ENCODE measurements at places on chromosomes 5 and 9.

DNA sequence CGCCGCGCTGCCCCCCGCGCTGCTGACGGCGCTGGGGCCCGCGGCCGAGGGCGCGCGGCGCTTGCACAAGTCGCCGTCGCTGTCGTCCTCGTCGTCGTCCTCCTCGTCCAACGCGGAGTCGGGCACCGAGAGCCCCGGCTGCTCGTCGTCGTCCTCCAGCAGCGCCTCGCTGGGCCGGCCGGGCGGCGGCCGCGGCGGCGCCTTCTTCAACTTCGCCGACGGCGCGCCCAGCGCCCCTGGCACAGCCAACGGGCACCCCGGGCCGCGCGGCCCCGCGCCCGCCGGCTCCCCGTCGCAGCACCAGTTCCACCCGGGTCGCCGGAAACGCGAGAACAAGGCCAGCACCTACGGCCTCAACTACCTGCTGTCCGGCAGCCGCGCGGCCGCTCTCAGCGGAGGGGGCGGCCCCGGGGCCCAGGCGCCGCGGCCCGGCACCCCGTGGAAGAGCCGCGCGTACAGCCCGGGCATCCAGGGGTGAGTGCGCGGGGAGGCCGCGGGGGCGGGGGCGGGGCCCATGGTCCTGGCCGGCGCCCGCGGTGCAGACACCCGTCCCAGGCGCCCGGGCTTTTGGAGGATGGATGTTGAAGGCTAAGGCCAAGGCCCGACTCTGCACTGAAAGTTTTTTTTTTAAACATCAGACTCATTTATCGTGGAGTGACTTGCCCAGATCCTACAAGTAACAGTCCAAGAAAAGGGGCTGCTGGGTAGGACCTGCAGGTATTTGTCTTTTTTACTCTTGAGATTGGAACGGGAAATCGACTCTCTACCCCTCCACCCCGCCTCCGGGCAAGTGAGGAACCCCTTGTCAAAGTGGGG, 1.2 kb downstream of the TENT4A start:
- DNase-seq, result peak; percentile 22

DNA sequence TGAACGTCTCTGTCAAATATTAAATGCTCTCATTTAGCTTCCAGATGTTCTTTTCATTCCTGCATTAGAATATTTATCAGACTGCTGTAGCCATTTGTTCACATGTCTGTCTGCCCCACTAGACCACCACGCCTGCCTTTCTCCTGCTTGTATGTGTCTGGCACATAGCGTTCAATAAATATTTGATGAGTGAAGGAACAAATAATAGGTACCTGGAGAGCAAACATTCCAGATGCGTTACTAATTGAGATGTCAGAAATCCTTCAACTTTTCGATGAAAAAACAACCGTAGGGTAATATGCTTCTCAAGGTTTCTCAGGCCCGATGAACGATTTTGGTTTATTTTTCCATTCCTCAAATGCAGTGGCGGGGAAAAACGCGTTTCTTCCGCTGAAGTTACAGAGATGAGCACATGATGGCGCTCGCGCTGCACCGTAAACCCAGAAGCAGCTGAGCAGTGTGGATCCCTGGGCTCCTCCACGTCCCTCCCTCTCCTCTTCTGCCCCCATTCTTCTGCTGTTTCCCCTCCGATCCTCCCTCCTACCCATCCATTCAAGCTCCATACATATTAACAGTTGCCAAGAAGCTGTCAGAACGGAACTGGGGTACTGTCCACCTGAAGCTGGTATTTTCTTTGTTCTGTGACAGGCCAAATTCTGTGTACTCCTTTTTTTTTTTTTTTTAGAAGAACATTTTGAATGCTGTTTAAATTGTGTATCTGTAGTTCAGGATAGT, 245.4 kb downstream of the MPDZ start:
- no peak for DNase-seq

DNA sequence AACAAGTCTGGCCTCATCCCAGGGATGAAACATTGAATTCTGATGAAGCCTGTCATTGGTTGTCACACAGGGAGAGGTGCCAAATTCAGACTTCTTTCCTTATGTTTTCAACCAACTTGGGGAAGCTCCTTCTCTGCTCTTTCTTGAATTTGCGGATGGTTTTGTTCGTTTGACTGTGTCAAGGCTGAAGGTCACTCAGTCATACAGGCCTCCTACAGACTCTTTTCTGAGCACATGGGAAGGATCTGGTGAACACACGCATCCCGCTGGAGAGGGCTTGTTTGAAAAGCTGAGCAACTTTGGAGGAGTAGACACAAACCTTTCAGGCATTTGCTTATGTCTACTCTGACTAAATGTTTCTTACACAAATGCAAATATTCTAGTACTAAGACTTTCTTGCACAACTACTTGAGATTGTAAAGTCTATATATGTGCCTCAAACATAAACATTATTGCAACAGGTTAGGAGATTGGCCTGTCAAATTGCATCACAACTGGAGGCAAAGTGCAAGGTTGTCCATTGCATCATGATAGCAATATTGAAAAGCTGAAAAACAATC, 151.5 kb upstream of the NR3C1 start:
- DNase-seq, result no peak

DNA sequence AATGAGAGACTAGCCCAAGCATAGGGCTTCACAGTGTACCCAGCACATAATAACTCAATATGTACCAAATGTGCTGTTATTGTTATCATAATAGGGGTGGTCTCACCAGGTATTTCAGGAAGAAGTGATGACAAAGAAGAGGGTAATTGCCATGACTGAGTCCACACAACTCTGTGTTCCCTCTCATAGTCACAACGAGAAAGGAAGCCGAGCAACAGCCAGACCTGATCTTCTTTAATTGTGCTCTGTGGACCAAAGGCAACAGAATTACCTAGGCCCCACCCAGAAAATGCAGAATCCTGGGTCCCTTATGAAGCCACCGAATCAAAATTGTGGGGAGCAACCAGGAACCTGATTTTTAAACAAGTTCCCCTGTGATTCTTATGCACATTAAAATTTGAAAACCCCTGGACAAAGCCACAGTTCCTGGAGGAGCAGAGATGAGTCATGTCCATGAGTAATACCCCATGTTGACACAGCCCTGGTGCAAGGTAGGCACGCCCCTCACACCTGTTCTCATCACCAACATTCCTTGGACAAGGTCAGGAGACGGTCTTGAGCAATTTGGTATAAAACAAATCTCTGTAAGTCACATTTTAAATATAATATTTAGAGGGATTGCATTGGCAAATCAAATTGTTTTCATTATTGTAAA, 5.2 kb downstream of the FGF1 start:
- no peak for DNase-seq

DNA sequence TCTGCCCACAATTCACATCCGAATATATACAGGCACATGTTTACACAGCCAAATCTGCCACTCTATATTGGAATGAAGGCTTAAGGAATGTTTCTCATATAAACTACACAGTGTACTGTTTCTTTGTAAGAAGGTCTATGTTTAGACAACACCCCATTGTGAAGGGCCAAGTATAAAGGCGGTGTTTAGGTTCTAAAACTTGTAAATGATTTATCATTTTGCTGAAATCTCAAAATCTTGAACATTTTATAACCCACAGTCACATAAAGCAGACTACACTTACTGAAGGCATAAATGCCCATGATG, 94.0 kb downstream of the ZNF608 start:
- DNase-seq, result no peak

DNA sequence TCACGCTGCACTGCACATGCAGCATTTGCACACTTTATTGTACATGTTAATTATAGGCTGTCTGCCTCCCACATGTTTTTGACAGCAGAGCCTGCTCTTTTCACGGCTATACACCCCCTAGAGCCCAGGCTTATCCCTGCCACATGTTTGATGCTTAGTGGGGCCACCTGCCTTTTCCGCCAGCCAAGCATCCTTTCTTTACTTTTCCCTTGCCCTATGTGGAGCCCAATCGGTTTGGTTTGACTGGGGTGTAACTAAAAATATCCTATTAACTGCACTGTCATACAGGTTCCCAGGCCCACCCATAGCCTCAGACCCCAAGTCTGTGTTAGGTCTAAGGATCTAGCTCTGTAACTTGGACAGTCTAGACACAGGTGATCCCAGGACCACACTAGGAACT, 18.9 kb upstream of the S1PR3 start:
- DNase-seq, result no peak

- DNase-seq, result no peak
Observed at GRCh38 chr5:38757451-38758245, 88.2 kb upstream of the OSMR start.

- DNase-seq, result no peak
Observed at GRCh38 chr5:113682497-113683136, 169.1 kb downstream of the YTHDC2 start.

- DNase-seq, result no peak
Observed at GRCh38 chr9:76022317-76022716, 131.8 kb downstream of the PCSK5 start.

DNA sequence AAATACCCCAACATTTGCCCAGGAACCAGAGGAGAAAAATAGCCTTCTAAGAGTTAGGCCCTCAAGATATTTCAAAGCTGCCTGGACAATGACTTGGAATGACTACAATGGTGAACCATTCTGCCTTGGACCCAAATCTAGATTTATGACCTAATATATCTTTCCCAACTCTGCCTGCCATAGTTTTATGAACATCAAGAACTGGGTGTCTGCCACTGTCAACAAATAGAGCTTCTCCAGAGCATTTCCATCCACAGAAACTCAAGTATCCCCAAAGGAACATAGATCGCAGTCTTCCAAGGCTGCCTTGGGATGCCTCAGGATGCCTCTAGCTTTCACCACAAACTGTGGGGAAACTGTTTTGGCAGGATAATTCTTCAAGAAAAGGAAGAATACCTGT, 48.2 kb upstream of the NFIB start:
- no peak for DNase-seq

GRCh38 chr5:95821110-95822021, 1.2 kb downstream of the GLRX start:
- DNase-seq, result no peak

- DNase-seq, result no peak
Observed at GRCh38 chr5:181047921-181048320, 7.9 kb downstream of the BTNL9 start.

GRCh38 chr9:137270929-137271695, 6.4 kb upstream of the TOR4A start:
- DNase-seq, result no peak

DNA sequence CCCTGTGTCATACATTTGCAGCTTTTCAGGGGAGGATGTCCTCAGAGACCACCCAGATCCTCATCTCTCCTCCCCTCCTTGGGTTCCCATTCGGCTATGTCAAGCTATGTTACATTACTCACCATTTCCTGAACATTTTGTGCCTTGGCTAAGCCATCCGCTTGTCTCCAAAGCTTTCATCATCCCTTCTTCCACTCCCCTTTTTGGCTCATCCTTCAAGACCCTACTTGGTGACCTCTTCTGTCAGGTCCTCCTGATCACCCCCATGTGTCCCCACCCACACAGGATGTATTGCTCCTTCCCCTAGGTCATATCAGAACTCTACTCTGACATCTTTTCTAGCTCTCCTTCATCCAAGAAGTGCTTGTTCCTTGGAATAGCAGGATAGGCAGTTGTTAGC, 81.8 kb downstream of the BOD1 start:
- no peak for DNase-seq

- DNase-seq, result no peak
Observed at GRCh38 chr5:83957188-83957587, 236.5 kb upstream of the HAPLN1 start.

DNA sequence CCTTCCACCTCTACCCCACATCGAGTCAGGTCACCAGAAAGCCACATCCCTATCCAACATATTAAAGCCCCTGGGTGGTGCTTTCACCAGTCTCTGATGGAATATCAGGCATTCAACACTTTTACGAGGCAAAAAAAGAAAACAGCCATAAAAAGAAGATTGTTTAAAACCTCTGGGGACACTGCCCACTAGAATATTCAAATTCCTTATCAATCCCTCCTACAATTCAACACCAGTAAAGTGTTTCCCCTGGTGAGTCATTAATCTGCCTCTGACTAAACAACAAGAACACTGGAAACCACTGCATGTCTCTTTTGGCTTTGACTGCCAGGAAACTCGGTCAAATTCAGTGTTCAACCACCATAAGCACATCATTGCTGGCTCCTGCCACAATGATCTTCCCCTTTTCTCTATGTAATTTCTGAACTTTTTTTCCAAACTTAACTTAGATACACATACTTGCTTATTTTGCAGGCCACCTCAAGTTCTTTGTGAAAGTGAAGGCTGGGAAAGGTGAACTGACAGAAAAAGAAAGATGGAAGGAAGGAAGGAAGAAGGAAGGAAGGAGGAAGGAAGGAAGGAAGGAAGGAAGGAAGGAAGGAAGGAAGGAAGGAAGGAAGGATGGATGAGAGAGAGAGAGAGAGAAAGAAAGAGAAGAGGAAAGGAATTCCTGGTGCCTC, 105.3 kb downstream of the PAX5 start:
- no peak for DNase-seq

DNA sequence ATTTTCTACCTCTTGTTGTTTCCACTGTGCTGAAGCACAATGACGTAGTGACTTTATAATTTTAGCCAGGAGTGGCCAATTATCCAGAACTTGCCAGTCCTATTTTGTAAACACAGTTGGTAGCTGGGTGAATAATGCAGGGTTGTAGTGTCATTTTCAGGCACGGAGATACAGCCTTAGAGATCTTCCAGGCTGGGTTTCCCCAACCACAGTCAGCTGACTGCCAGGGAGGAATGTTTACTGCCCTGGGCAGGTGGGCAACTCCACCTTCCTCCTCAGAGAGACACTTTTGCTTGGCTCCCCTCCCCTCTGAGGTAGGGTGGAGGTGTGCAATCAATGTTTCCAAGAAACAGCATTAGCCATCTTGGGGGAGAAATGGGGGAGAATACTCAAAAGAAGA, 228.1 kb upstream of the NR4A3 start:
- DNase-seq, result no peak

DNA sequence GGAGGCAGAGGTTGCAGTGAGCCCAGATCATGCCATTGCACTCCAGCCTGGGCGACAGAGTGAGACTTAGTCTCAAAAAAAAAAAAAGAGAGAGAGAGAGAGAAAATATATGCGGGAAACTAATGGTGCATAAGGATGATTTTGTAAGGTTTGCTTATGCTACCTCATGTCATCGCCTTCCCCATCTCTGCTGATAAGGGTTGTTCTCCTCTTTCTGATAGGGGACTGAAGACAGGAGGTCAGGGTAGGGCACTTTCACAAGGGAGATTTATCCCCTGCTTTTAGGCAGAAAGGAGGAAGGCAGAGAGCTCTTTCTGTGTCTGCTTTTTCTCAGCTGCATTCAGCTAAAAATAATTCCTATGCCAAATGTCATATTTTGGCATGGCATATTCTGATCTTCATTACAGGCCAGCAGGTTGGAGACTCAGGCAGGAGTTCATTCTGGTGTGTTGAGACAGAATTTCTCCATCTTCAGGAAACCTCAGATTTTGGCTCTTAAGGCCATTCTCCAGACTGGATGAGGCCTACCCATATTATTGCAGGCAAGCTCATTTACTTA, 220.2 kb downstream of the AUH start:
- DNase-seq, result no peak

GRCh38 chr5:141771562-141771961, 89.5 kb upstream of the ARAP3 start:
- no peak for DNase-seq

All from activated effector memory CD4-positive, alpha-beta T cell treated with Interleukin-2 at 50 U/mL for 16 hours (primary cell).